Left ventricle myocardium inferior (tissue), 1 donor: ENCODE measurements at places on chromosomes 13 and 19. TPM values are rescaled to one million over a fixed set of nuclear protein-coding genes. Genes with fewer than 3 reads are reported as not detected.
A peak's percentile ranks its signal among the peaks of the same experiment; 100 is the strongest.

DNA sequence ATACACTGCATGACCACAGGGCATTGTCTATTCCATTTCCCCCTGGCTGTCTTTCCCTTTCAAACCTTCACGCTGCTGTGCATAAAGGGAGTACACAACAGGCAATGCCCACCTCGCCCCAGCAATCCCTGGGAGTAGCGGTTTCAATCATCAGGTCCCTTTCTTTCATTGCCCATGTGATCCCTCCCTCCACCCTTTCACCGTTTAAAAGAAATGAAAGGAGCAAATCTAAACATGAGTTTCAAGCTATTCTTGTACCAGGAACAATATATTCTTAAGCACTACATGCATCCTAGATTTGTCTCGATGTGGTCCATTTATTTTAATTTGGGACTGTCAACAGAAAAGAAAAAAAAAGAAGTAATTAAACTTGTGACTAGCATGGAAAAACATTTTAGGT lies 123.4 kb upstream of the ARGLU1 start:
- H3K27ac ChIP-seq = peak overlapping the region; percentile 63
- no peak overlapping the region for H3K4me3 ChIP-seq
- H3K36me3 ChIP-seq = no peaks in the 10 kb centered on the region

DNA sequence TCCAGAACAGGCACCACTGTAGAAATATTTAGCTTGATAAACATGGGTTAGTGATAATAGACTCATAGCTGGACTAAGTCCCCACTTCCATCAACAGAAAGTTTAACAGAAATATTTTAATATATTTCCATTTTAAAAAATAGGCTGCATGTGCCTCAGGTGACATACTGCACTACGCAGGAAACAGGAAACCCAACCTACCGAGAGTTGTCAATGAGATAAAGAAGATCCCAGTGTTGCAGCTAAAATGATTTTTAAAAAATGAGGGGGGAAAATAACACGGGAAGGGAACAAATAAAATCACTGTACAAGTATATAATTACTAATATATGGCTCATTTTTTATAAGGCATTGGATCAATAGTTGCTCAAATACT lies 154.8 kb downstream of the TBC1D4 start:
- H3K36me3 ChIP-seq = peaks cover 15% of the 10 kb centered on the region
- H3K4me3 ChIP-seq = peak overlapping the region; percentile 46
- no peaks in the 10 kb centered on the region for H3K27me3 ChIP-seq
- peaks cover 48% of the 10 kb centered on the region for H3K4me1 ChIP-seq

GRCh38 chr13:76380446-76381065 lies 505.6 kb downstream of the KCTD12 start:
- no peaks in the 10 kb centered on the region for H3K27me3 ChIP-seq
- no peaks in the 10 kb centered on the region for H3K4me1 ChIP-seq

- no peak overlapping the region for H3K4me3 ChIP-seq
- peaks cover 24% of the 10 kb centered on the region for H3K4me1 ChIP-seq
- no peaks in the 10 kb centered on the region for H3K36me3 ChIP-seq
- DNase-seq = no peak
- no peaks in the 10 kb centered on the region for H3K27me3 ChIP-seq
These were observed 105.4 kb downstream of the WDFY2 start for GRCh38 chr13:51689663-51689996.

- H3K27ac ChIP-seq = no peak overlapping the region
- no peaks in the 10 kb centered on the region for H3K36me3 ChIP-seq
- no peaks in the 10 kb centered on the region for H3K4me1 ChIP-seq
- H3K27me3 ChIP-seq = peaks cover 26% of the 10 kb centered on the region
- no peak overlapping the region for H3K4me3 ChIP-seq
- peak; percentile 59 for DNase-seq
These were observed 130.3 kb upstream of the LSM14A start for GRCh38 chr19:34041925-34042521.

DNA sequence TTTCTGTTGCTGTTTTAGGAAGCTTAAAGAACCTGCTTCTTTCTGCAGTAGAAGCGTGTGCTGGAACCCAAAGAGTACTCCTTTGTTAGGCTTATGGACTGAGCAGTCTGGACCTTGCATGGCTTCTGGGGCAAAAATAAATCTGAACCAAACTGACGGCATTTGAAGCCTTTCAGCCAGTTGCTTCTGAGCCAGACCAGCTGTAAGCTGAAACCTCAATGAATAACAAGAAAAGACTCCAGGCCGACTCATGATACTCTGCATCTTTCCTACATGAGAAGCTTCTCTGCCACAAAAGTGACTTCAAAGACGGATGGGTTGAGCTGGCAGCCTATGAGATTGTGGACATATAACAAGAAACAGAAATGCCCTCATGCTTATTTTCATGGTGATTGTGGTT lies 103.1 kb downstream of the TNFRSF19 start:
- no peaks in the 10 kb centered on the region for H3K27me3 ChIP-seq
- peak overlapping the region; percentile 62 for H3K27ac ChIP-seq

DNA sequence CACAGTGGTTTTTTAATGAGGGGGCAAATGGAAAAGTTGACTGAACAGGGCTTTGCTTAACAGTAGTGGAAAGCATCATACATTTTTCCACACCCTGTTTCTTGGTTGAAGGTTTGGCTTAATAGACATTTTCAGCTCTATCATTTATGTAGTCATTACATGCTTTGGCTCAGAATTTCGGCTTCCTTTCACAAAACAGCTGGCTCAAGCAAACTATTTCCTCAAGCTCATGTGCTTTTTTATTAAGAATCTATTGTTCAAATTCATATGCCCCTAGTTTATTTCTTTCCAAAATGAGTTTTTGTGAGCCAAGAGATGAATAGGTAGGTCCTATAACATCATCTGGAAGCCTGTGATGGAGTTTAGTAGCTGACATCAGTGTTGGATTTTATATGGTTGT lies 113.8 kb downstream of the SLITRK6 start:
- H3K27ac ChIP-seq = no peak overlapping the region
- H3K36me3 ChIP-seq = no peaks in the 10 kb centered on the region
- H3K27me3 ChIP-seq = no peaks in the 10 kb centered on the region
- no peaks in the 10 kb centered on the region for H3K4me1 ChIP-seq
- DNase-seq = no peak
- no peak overlapping the region for H3K4me3 ChIP-seq

Gene ZNF564
- total RNA-seq = 11.1 TPM

Gene ZNF709
- total RNA-seq = 1.1 TPM
